ENCODE measurements at places on chromosomes 1 and 21.
A peak's percentile ranks its signal among the peaks of the same experiment; 100 is the strongest.

GRCh38 chr1:216945538-216946080, 222.4 kb upstream of the ESRRG start:
- DNase-seq, result no peak

DNA sequence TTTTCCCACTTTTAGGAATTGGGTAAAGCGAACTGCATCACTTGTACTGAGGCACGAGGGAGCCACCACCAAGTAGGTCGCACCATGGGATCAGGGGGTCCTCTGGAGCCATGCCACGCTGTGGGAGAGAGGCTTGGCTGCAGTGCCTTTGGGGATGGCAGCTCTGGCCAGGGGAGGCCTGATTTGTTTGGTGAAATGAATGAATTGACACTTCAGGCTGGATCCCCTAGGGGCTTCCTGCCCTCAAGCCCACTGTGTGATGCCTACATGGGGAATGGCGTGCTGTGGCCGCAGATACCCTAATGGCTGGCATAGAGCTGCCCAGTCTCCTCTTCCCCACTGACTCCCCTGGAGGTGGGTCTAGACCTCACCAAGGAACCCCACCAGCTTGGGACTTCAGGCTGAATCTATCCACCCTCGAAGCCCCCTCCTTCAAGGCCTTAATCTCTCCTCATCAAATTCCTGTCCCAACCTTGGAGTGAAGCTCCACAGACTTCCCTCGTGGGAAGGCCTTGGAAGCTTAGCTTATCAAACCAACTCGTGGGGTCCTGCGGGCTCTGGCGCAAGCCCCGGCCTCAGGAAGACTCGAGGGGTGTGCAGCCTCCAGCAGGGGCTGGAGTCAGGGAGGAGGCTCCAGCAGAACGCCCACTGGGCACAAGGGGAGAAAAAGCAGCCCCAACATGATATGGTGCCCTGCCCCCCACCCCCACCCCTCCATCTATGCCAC, 64.6 kb downstream of the VWA5B1 start:
- DNase-seq, result no peak

DNA sequence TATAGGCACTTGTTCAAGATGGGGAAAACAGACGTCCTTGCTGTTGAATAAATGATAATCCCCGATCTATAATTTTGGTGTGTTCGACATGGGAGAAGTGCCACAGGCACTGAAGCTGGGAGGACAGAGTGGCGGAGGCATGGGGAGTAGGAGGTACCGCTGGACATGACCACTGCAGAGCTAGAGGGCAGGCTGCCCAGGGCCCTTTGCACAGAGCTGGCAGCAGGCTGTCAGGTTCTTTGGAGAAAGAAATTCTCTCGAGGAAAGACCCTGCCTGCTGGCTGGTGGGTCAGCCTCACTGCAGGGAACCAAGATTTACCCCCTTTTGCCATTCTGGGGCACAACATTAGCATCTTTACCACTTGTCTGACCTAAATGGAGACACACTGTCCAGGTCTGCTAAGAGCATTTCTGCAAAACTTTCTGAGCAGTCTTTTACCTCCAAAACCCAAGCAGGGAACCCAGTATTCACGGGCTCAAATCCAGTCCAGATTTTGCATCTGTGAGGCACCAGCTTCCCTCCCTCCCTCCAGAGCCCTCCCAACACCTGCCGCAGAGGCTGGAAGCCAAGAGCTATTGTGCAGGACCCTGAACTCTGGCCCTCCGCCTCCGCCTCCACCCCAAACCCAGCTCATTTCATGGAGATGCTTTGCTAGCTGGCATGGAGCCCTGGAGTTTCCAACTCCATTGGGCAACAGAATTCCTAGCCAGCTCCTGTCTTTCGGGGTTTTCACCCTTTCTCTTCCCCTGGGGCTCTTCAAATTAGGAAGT, 142.3 kb downstream of the PLXNA2 start:
- DNase-seq, result no peak

GRCh38 chr1:164360265-164360664, 198.7 kb upstream of the PBX1 start:
- no peak for DNase-seq

DNA sequence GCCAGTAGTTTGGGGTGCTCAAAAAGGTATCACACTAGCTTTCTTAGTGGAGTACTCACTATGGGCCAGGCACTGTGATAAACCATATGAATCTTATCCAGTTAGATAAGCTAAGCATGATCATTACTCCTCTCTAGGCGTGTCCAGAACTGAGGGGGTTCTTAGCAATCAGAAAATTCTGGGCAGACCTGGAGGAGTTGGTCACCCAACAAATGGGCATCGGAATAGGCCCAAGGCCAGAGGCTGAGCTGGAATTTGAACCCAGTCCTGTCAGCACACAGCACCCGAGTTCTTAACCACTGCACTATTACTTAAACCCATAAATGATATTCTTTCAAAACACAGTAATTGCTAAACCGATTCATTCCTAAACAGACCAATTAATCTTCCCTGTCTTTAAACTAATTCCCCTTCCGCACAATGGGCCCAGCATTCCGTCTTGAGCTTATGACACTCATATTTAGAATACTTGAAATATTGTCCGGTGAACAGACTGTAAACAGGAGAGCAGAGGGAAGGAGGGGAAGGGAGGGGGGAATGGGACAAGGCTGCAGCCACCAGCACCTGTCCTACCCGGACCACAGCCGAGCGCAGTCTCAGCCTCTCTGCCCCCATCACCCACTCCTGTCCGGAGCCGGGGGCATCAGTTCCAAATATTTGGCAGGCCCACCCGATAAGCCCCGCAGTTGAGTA, 113.0 kb upstream of the GADD45A start:
- no peak for DNase-seq

DNA sequence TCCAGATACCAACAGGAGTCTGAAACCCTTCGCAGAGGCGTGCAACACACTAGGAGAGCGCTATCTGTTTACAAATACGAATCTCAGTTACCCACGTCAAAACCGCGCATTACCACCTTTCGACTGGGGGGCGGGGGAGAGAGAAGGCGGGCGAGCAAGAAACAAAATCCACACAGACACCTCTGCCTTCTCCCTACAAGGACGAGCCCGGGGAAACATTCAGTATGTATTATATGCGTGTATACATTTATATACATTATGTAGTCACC, 722 bp downstream of the TUT4 start:
- DNase-seq, result peak; percentile 8

GRCh38 chr1:170536924-170537551, 5.1 kb downstream of the GORAB start:
- DNase-seq, result no peak
